ENCODE measurements at places on chromosomes 7 and 10. TPM values are rescaled to one million over a fixed set of nuclear protein-coding genes. Genes with fewer than 3 reads are reported as not detected.

The CEP41 gene
- total RNA-seq = 8.1 TPM

- DNase-seq = peak; percentile 57
- H3K27ac ChIP-seq = no peak overlapping the region
- H3K4me3 ChIP-seq = no peak overlapping the region
- H3K36me3 ChIP-seq = no peaks in the 10 kb centered on the region
Measured at GRCh38 chr10:71708301-71708703, 11.3 kb downstream of the C10orf105 start.

The TMEM213 gene
- not detected for total RNA-seq

DNA sequence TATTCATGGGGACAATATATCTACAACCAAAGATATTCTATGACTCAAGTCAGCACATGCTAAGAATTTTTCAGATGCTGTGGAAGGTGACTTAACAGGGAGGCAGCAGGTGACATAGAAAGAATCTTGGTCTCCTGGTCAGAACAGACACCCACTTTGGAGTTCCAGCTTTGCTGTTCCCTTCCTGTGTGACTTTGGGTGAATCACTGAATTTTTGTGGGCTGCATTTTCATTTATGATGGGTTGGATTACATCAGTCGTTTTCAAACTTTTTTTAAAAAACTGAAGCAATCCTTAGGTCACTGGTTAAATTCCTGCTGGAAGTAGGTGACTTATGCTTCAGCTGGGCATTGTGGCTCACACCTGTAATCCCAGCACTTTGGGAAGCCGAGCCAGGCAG lies 24.9 kb downstream of the RGR start:
- no peaks in the 10 kb centered on the region for H3K27me3 ChIP-seq
- peak overlapping the region; percentile 62 for H3K27ac ChIP-seq
- peaks cover 20% of the 10 kb centered on the region for H3K4me1 ChIP-seq
- no peak overlapping the region for H3K4me3 ChIP-seq

The SPDYE5 gene
- not detected for total RNA-seq

DNA sequence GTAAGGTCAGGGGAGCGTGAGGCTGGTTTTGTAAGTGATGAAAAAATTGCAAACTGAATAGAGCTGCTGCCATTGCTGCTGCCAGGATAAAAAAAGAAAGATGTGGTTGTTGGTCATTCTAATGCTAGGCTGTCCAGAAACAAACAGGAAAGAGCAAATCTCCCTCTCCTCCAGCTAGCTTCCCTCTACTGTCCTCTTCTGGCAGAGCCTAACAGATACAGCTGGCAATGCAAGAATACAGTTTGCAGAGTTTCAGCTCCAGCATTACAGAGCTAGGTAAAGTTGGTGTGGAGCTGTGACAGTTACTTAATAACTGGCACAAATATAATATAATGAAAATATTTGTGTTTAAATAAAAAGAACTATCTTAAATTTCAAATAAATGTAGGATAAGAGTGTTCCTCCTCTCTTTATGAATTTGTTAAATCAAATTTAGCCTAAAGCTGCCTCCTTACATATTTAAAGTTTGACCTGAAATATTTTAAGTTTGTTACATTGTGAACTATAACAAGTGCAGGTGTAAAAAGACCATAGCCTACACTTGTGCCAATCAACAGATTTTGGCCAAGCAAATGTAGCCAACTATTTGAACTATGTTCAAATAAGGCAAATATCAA lies 407.7 kb downstream of the SH2D4B start:
- no peaks in the 10 kb centered on the region for H3K4me1 ChIP-seq
- H3K27ac ChIP-seq = no peak overlapping the region
- H3K27me3 ChIP-seq = no peaks in the 10 kb centered on the region
- H3K36me3 ChIP-seq = no peaks in the 10 kb centered on the region
- DNase-seq = no peak
- no peak overlapping the region for H3K4me3 ChIP-seq

DNA sequence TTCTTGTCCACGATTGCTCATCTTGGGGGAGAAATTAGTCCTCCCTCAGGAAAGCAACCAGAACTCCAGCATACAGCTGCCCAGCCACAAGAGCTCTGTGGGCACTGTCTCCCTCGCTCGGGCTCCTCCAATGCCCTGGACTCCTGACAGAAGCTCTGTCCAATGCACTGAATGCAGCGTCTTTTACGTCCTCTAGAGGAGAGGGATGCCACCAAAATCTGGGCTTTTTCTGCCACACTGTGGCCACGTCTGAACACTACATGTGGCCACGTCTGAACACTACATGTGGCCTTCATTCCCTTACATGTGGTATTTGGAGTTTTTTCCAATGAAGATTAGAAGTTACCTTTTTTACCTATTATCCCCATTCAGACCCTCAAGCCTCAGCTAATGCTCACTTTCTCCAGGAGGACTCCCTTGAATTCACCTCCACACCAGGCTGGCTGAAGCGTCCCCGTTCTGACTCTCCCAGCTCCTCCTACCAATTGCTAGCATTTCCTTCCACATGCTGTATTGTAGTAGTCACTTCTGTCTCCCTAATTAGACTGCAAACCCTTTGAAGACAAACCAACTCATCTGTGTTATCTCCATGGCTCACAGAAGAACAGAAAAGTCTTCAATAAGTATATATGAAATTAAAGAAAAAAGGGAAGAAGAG lies 134.3 kb upstream of the PDE1C start:
- no peak overlapping the region for H3K27ac ChIP-seq
- H3K36me3 ChIP-seq = no peaks in the 10 kb centered on the region
- peak overlapping the region; percentile 52 for H3K4me3 ChIP-seq
- peaks cover 19% of the 10 kb centered on the region for H3K27me3 ChIP-seq
- peak; percentile 90 for DNase-seq

The PRF1 gene
- not detected for total RNA-seq

The SP4 gene
- 4.7 TPM for total RNA-seq

All from GM23248 (cell line).